Mesenteric fat pad (tissue), 1 donor: ENCODE measurements at places on chromosomes 6 and 20.

- DNase-seq = no peak
Observed at GRCh38 chr6:38634518-38634917, 5.2 kb downstream of the BTBD9 start.

GRCh38 chr6:34517966-34518365, 38.2 kb downstream of the SPDEF start:
- peak; percentile 55 for DNase-seq

GRCh38 chr6:25649611-25650010, 2.4 kb upstream of the SCGN start:
- DNase-seq = no peak

- DNase-seq = no peak
Observed at GRCh38 chr6:114170958-114171387, 171.8 kb downstream of the HS3ST5 start.

DNA sequence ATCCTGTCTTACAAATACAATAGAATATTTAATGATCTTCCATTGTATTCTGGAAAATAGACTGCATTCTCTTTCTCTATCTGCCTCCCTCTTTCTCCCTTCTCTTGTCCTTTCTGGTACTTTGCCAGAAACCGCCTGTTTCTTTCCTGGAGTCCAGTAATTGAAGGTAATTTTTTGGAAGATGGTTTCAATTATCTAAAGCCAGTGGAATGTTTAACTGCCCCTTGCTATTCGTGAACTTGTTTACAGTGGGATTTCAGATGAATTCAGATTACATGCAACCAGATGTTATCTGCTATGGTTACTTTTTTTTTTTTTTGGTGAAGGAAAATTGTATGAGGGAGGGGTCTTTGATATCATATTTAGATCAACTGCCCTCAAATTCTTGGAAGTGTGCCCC, 655.5 kb upstream of the FLRT3 start:
- DNase-seq = no peak

- no peak for DNase-seq
Observed at GRCh38 chr6:132130626-132131298, 179.6 kb upstream of the CCN2 start.

DNA sequence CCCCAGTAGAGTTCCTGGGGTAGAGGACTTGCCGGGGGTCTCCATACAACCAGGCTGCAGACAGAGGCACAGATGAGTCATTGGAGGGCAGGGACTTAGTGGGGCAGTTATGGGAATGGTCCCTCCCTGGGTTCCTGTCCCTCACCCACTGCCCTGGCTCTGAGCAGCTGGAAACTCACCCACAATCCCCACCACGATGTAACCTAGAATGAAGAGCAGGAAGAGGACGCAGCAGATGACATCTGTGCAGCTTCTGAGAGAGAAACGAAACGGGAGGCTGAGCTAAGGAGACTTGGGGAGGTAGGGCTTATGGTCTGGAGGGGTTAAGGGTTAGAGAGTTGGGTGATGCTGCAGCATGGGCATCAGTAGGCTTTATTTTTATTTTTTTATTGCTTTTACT, 2.9 kb downstream of the SLC44A4 start:
- DNase-seq = no peak

GRCh38 chr6:132404736-132405135, 3.5 kb upstream of the MOXD1 start:
- DNase-seq = no peak

- no peak for DNase-seq
Observed at GRCh38 chr6:18784794-18785193, 397.6 kb downstream of the RNF144B start.

DNA sequence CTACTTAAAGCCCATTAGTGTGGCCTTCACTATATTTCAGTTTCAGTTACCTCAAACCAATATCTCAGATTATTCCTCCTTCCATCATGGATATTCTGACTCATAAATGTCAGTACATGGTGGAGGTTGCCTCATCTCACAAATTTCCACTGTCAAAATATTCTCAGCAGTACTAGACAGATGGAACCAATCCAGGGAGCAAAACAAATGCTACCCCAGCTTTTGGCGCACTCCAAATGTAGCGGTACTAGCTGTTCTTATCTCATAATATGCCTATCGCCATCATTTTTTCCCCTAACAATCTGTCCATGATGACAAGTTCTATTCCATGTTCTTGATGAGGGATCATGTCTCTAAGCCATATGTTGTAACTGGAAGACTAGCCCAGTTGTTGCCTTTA, 1026.1 kb downstream of the KIF16B start:
- DNase-seq = no peak

- DNase-seq = no peak
Observed at GRCh38 chr20:16803965-16804792, 56.0 kb downstream of the OTOR start.

GRCh38 chr6:15363523-15364400, 117.9 kb downstream of the JARID2 start:
- no peak for DNase-seq

DNA sequence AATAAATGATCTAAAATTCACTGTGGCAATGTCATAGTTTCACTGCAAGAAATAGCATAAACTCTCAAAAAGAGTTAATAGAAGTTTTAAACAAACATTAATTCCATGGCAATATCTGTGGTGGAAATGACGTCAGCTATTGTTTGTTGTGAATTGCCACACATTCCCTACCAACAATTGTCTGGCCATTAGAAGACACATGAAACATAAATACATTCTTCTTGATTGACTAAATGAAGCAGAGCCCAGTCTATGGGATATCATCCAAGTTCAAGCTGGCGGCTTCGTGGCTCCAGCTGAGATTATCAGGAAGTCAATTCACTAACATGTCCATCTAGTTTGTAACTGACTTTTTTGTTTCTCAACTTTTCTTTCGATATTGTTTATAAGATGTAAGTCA, 369.0 kb downstream of the ARHGAP18 start:
- no peak for DNase-seq

DNA sequence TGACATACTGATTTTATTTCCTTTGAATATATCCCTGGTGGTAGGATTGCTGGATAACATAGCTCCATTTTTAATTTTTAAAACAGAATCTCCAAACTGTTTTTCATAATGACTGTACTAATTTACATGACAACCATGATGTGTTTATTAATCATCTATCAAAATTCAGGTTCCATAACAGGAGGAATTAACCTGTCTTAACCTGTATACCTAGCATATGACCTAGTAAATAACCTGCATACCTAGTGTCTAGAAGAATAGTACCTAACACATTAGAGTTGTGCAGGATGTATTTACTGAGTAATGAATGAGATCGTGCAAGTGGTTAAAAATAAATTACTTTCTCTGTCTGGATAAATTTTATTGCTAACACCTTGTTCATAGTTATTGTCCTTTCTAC, 45.8 kb upstream of the ARHGAP18 start:
- DNase-seq = no peak

DNA sequence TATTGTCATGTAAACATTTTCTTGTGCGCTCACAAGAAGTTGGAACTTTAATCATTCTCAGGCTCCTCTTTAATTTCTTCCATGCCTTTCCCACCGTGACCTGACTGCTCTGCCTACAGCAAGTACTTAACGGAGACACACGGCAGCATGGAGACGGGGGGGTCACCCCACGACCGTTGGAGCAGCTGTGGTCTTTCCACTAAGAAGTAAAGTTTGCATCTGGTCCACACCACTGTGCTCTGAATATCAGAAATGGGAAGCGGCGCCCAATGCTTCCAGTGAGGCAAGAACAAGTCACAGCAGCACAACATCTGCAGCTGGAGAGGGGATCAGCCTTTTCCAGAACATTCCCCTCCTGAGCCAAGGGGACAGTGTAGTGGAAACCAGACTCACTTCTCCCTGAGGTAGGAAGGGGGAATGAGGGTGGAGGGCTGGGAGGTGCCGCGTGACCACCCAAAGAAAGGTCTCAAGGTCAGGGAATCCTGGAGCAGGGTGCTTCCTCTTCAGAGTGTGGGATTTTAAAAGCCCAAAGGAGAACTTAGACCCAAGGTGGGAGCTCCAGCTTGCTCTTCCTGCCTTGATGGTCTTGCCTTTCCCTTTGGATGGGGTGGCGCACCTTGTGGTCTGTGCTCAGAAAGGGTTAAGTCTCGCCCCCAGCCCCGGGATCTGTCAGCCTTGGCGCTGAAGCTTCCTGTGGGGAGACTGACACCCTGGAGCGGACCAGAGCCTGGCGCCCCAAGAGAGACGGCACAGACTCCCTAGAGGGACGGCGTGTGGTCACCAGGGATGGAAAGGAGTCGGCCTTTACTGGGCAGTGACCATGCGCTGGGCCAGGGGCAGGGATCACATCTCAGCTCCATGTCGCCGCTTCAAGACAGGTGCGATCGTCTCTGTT, 25.6 kb upstream of the SMOC2 start:
- DNase-seq = peak; percentile 87
